ENCODE measurements at places on chromosomes 5 and 9. TPM values are rescaled to one million over a fixed set of nuclear protein-coding genes. Genes with fewer than 3 reads are reported as not detected.

PTGES gene
- total RNA-seq, result not detected

SNX18 gene
- total RNA-seq, result 46.7 TPM

DND1 gene
- 0.43 TPM for total RNA-seq

WNT8A gene
- not detected for total RNA-seq

IGFBPL1 gene
- 0.29 TPM for total RNA-seq

SOHLH1 gene
- total RNA-seq, result not detected

EPB41L4A gene
- total RNA-seq, result 26.1 TPM

IFT74 gene
- total RNA-seq, result 11.7 TPM

NDOR1 gene
- total RNA-seq, result 8.2 TPM

SARDH gene
- total RNA-seq, result 0.40 TPM

SMIM33 gene
- total RNA-seq, result 0.13 TPM

PRSS3 gene
- 24.4 TPM for total RNA-seq

LCN12 gene
- not detected for total RNA-seq

MED10 gene
- total RNA-seq, result 15.2 TPM

TBC1D2 gene
- total RNA-seq, result 6.9 TPM

OR1Q1 gene
- not detected for total RNA-seq

SHISAL2B gene
- not detected for total RNA-seq

TPPP gene
- 0.36 TPM for total RNA-seq

FOXD4 gene
- total RNA-seq, result 0.27 TPM

ITGA2 gene
- total RNA-seq, result 178 TPM

SLC22A4 gene
- total RNA-seq, result 3.9 TPM

CNTRL gene
- total RNA-seq, result 23.3 TPM

SPACA9 gene
- total RNA-seq, result 2.0 TPM

SUSD3 gene
- 0.13 TPM for total RNA-seq

ARID3C gene
- total RNA-seq, result 0.07 TPM

C9orf43 gene
- 1.0 TPM for total RNA-seq

PCDHA9 gene
- 0.07 TPM for total RNA-seq

QRFP gene
- total RNA-seq, result not detected

RORB gene
- not detected for total RNA-seq

IFNA14 gene
- total RNA-seq, result not detected

SLC25A46 gene
- 75.1 TPM for total RNA-seq

HAVCR1 gene
- total RNA-seq, result not detected

LRRC70 gene
- 45.2 TPM for total RNA-seq

LHX3 gene
- not detected for total RNA-seq

TAF11L10 gene
- not detected for total RNA-seq

PCYOX1L gene
- 12.1 TPM for total RNA-seq

NRARP gene
- 12.1 TPM for total RNA-seq

Measured in thoracic aorta endothelial cell (primary cell).